ENCODE measurements at places on chromosomes 12 and 14.

DNA sequence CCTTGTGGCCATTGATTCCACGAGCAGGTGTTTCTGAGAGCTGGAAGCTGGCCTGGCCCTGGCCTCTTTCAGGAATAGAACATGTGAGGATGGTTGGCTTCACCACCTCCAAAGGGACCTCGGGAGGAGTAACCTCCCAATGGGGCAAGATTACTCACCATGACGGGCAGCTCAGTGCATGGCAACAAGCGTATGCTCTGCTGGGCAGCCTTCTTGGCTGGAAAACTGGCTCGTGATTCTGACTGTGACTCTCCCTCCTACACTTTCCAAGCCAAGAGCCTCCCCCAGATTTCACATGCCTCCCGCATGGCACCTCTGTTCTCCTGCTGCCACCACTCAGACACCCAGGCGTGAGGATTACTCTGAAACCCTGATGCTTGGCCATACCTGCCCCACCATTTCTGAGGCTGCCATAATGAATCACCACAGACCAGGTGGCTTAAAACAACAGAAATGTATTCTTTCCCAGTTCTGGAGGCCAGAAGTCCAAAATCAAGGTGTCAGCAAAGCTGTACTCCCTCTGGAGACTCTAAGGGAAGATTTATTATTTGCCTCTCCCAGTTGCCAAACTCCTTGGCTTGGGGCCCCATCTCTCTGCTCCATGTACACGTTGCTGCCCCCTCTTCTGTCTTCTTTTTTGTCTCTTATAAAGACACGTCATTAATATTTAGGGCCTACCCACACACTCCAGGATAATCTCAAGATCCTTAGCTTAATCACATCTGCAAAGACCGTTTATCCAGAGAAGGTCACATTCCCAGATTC, 215.9 kb downstream of the CHST11 start:
- no peak for DNase-seq

GRCh38 chr14:50521912-50522341, 10.4 kb downstream of the MAP4K5 start:
- DNase-seq: no peak

DNA sequence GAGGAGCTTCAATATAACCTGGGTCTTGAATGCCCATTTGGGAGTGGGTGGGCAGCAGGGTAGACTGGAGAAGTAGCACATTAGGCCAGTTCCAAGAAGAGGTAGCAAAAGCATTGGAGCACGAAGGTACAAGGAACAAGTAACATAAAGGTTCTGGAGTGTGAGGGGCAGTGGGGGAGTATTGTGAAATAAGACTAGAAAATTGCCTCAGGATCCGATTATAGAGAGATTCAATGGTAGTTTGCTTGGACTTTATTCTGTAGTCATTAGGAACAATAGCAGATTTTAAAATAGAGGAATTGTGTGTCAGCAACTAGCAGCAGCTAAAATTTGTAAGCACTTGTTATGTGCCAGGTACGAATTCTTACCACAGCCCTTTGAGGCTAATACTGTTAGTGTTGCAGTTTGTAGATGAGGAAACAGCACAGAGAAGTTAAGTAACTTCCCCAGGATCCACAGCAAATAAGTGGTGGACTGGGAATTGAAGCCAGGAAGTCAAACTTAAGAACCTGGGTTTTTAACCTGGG, 61.8 kb downstream of the PPFIBP1 start:
- DNase-seq: no peak

DNA sequence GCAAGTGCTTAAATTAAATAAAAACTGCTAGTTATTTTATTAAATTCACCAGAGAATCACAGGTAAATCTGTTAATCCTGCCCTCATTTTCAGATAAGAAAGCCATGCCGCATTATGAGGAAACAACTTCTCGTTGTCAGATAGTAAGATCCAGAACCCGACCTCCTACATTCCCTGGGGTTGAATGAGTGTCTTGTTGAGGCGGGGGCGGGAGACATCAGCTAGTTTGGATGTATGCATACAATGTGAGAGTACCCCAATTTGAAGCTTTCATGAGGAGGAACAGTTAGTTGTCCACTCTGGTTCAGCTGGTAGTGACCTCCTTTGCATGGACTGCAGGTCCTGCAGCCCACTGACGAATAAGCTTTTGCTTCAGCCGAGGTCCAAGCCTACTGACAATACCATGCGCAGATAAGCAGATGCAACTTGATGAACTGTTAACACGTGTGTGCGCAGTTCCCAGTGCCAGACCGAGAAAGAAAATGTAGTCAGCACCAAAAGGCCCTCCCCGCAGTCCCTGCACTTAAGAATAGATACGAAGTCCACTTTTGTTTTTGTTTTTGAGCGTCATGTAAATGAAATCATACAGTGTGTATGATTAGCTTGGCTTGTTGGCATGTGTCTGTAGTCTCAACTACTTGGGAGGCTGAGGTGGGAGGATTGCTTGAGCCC, 34.9 kb downstream of the EVL start:
- no peak for DNase-seq

GRCh38 chr12:51635346-51635745, 44.3 kb downstream of the SCN8A start:
- peak; percentile 35 for DNase-seq

GRCh38 chr14:71621276-71621675, 311.0 kb upstream of the RGS6 start:
- no peak for DNase-seq

- DNase-seq: no peak
Measured at GRCh38 chr14:21924479-21924878, 250.9 kb upstream of the OR4E1 start.

DNA sequence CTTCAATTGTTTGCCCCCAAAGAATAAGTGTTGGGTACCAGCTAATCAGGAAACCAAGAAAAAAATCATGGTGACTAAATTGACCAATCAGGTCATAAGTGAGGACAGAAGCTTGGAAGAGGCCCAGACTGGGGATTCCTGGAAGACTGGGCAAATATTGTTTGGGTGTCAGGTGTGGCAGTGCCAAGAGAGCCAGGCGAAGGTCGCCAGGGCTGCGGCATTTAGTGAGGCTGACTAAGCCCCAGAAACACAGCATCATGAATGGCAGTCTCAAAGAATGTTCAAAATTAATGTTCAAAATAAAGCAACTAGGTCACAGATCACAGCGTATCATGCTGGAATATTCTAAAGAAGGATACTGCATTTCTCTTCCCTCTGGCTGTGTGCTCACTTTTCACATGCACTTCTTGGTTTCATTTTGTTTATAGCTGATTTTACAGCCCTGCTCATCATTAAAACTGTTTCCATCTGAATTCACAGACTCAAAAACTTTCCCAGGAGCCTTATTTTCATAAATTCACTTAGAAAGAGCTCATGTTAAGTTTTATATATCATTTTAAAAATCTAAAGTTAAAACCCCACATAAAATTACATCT, 85.3 kb upstream of the OVCH1 start:
- no peak for DNase-seq

GRCh38 chr14:99168330-99168729, 103.7 kb downstream of the BCL11B start:
- no peak for DNase-seq

DNA sequence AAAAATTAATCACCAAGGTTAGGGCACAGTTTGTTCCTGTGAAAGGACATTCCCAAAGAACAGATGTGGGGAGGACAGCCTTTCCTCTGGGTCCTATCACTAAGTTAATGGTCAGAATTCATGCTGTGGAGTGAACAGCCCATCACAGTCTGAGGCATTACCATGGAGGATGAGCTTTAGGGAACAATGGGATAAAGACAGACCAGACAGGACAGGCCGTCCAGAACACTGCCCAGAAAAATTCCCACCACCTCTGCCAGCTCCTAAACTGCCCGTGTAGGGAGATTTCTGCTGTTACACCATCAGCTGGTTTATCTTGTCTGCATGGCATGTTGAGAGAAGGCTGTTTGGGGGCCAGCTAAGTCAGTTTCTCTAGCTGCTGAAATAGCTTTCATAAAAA, 49.6 kb upstream of the IFNG-AS1 start:
- no peak for DNase-seq

- DNase-seq: no peak
Measured at GRCh38 chr14:22594156-22594716, 3.9 kb upstream of the ABHD4 start.

DNA sequence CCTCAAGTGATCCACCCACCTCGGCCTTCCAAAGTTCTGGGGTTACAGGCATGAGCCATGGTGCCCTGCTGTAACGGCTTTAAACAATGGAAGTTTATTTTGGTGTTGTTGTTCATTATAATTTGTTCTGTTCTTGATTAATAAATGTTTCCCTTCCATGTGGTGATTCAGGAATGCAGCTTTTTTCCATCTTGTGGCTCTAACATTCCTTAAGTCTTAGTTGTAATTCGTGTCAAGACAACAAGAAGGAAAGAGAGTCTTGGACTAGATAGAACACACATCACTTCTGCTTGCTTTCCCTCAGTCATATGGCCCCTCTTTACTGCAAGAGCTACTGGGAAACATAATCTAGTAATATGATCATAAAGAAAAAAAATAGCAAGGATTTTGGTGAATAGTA, 211.6 kb downstream of the SLC6A15 start:
- DNase-seq: peak; percentile 63

DNA sequence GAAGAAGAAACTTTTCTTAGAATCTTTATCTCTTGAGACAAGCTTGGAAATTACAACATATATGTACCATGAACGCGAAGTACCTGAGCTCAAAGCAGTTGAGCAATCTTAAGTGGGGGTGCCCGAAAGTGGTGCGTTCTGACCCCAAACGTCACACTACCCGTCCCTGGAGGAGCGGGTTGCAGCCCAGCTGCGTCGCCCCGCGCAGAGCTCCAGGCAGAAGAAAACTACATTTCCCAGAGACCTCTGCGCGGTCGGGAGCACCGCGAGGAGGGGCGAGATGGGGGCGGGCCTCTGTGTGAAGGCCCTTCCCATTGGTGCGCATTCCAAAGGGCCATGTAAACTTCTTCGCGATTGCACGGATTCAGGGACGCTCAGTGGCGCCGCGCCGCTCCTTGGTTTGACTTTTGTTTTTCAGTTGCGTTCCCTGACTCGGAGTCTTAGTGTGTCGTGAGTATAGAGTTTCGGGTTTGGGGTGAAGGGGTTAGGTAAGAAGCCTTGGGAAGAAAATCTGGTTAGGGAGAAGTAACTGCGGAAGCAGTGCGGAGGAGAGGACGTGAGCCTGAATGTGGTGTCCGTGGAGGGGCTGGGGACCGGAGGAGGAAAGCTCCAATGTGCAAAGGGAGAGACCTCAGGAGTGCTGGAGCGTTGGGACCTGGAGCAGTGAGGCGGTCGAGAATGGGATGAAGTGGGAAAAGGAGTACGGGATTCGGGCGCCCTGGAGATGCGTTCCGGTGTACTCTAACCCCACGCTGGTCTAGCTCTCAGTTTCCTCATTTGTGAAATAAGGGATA, at the start of gene CCDC77:
Gene CCDC77, plus strand, starts transcription at position 410 of the 794 bp plus-strand sequence. CDS start 7,740 bp downstream, outside the sequence.
- peak; percentile 91 for DNase-seq

DNA sequence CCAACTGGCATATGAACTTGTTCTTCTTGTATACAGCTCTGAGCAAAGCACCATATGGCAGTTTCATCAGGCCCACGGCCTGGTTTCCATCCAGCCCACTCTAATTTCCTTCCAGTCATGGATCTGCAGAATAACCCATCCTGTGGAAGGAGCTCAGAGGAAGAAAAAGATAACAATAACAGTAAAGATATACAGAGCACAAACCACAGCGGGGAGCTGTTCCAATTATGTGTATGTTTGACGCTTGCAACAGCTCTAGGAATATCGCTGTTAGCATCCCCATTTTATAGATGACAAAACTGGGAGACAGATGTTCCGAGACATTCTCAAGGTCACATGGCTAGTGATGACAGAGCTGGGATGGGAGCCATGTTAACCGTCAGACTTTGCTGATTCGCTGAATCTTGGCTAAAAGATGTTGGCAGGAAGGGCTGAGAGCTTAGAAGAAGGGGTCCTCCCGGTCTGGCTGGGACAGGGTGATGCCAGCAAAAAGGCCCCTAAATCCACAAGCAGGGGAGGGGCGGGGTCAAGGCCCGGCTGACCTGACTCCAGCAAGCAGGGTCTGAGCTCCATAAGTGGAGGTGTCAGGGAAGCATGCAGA, 34.4 kb upstream of the CIPC start:
- no peak for DNase-seq

DNA sequence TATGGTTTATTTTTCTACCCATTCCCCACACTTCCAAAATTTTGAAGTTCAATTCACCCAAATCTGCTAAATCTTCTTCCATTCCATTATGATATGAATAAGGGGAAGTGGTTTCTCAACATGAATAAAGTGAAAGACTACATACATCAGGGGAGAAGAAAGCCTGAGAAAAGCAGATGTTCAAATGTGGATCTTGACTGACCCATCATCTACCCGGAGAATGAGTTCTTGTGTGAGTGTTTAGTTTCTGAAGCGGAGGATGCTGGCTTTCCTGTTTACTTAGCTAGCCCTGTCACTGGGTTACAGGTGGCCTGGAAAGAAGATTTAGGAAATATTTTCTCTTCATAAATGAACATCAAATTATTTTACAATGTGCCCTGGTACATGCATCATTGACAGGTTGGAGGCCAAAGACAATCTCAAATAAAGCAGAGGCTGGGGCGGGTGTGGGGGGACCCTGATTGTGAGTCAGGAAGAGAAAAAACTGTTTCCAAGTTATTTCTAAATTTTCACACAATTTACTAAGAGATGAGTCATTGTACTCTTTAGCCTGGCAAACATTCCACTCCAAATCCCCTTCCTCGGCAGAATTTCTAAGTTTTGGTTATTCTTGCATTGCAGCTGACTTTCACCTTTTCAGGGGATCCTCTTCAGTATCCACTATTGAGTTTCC, 135.6 kb downstream of the SLC25A21 start:
- DNase-seq: peak; percentile 51

DNA sequence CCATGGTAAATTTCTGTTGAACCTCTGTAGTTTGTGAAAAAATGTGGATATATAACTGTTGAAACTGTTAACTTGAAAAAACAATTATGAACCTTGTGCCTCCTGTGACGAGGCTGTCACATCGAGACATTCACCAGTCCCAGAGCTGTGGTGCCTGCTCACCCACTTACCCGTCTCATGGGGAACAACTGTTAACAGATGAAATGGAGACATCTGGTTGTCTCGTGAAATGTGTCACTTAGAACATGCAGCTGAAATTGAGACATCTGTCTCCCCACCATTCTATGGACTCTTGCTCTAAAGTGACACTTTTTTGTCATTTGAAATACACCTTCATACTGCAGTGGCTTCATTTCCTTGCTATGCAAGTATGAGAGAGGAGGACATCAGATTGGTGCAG, 240.6 kb downstream of the GXYLT1 start:
- DNase-seq: no peak

- no peak for DNase-seq
Measured at GRCh38 chr14:70660967-70661893, 19.5 kb downstream of the TTC9 start.

DNA sequence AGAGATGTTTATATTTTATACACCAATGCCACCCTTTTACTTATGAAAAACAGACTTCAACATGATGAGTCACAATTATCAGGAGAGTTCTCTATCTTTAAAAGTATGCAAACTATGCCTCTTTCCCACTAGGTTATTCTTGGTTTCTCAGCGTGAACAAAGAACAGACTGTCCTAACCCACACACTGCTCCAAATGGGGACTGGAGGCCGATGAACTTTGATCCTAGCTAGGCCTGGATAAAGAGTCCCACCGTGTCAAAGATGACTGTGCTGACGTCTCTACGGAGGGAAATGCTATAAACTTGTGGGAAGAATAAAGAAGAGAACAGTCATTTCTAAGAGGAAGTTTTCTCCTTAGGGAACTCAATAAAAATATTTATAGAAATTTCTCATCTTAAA, 160.1 kb downstream of the EPS8 start:
- DNase-seq: peak; percentile 92
